Activated CD8-positive, alpha-beta T cell treated with anti-CD3 and anti-CD28 coated beads for 36 hours (primary cell): ENCODE measurements at places on chromosomes 6 and 20.

- DNase-seq = no peak
These were observed 293.9 kb downstream of the KHDC1L start for GRCh38 chr6:72931325-72931887.

DNA sequence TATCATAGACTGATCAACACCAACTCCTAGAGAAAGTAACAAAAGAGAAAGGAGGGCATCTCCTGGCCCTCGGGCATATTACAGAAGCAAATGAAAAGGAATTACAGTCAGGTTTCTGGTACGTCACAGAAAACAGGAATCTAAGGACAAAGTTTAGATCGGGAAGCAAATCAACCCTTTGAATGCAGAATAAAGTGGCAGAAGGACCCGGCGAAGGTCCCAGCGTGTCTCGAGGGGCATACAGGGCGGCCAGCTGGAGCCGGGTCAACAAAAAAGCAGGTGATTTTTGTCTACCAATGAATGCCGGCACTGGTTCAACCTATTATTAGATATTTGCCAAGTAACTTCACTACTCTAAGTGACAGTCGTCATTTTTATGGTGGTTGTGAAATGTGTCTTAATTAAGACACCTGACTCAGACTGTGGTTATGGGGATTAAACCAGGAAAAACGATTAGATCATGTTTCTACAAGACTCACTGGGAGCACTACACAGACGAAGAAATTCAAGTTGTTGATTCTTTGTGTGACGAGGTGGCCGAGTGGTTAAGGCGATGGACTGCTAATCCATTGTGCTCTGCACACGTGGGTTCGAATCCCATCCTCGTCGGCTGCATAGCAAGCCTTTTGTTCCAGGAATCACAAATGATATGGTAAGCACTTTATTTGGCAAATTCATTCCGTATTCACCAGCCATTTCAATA lies 12.4 kb upstream of the ZSCAN9 start:
- DNase-seq = peak; percentile 79

DNA sequence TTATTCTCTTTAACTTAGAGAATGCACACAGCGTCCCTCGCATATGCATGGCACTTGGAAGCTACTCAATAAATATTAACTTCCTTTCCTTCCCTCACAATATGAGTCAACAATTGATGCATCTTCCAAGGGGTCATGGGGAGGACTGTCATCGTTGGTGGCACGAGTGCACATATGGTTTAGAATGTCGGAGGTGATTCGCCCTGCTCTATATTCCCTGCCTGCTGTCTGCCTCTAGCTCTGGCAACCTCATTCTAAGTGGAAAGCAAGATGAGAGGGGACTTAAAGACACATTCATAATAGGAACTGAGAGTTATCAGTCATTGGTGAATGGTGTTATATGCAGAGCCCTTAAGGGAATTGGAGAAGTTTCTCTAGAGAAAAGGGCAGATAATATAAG lies 44.6 kb downstream of the MAK start:
- no peak for DNase-seq

GRCh38 chr6:41723530-41724227 lies 11.7 kb downstream of the TFEB start:
- DNase-seq = no peak

DNA sequence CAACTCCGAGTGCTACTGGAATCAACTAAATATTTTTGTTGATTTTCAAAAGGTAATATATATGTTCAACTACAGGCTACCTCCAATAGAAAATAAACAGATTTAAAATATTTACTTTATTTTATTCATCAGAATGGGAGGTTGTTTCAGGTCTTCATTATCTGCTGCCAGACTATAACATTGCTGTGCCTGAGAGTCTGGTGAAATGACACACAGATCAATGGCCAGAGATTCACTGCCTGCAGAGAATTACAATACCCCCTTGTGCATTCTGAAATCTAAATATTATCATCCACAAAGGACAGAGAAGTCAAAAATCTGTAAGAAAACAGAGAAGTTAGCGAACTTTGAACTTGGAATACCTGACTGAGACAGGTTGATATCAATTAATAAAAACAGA lies 667.8 kb upstream of the GJE1 start:
- DNase-seq = no peak

DNA sequence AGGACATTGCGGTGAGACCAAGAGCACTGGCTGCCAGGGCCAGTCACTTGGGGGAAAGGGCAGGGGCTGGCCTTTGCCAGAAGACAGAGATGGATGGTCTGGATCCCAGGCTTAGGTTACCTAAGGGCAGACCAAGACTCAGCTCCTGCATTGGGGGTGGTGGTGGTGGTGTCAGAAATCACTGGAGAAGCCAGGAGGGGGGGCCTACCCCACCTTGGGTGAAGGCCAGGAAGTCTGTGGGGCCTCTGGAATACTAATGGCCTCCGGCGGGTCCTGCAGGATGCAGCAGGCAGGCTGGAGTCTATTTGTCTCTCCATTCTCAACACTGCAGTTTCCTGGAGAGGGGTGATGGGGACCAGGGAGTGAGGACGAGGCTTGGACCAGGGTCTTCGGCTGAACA lies 32.8 kb downstream of the CD40 start:
- no peak for DNase-seq

DNA sequence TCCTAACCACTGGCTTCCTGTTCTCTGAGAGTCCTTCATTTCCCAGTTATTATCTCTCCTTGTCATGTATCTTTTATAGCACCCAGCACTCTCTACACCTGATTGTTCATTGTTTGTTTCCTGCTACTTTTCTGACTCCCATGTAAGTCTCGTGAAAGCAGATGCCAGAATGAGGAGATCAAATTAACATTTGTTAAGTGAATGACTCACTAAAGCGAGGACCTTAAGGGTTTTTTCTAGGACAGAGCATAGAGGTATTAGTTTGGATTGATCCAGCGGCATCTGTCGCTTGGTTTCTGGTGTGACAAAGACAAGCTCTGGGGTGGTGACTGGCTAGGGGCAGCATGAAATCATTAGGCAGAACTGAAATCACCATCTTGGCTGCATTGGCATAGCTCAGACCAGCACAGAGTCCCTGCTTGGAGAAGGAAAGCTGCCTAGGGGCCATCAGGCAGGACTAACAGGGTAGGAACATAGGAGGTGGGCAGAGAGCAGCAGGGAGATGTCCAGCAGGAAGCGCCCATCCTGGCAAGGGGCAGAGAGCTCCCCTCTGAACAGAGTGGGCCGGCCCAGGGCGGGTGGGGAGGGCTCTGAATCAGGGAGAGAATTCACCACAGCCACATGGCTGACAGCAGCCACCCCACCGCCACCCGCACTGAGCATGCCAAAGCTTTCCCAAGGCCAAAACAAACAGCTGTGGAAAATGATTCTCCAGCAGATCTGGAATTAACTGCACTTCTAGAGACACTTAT lies 97.1 kb upstream of the CEP85L start:
- no peak for DNase-seq

GRCh38 chr6:14693301-14694192 lies 552.3 kb upstream of the JARID2 start:
- no peak for DNase-seq

DNA sequence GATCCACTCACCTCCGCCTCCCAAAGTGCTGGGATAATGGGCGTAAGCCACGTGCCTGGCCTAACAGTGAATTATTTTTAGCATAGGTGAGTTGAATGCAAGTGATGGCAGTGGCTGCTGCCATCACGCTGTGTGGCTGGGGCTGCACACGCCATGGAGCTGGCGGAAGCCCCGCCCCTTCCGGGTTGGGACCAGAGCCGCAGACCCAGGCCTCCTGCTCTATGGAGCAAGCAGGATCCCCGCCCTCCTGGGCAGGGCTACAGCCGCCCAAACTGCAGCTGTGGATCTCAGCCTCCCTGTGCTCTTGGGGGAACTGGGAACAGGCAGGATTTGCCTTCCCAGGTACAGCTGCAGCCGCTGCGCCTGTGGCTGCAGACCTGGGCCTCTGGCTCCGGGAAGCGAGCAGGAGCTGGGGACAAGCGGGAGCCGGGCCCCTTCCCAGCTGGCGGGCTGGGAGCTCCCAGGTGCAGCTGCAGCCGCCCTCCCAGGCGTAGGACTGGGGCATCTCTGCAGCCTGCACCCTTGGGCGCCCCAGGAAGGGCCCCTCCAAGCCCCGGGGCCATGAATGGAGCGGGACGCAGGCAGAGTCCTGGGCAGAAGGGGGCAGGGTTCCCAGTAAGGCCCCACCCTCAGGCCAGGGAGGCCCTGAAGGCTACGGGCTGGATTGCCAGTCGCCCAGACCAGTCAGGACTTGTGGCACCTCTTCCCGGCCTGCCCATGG lies 30.9 kb upstream of the SLA2 start:
- no peak for DNase-seq

DNA sequence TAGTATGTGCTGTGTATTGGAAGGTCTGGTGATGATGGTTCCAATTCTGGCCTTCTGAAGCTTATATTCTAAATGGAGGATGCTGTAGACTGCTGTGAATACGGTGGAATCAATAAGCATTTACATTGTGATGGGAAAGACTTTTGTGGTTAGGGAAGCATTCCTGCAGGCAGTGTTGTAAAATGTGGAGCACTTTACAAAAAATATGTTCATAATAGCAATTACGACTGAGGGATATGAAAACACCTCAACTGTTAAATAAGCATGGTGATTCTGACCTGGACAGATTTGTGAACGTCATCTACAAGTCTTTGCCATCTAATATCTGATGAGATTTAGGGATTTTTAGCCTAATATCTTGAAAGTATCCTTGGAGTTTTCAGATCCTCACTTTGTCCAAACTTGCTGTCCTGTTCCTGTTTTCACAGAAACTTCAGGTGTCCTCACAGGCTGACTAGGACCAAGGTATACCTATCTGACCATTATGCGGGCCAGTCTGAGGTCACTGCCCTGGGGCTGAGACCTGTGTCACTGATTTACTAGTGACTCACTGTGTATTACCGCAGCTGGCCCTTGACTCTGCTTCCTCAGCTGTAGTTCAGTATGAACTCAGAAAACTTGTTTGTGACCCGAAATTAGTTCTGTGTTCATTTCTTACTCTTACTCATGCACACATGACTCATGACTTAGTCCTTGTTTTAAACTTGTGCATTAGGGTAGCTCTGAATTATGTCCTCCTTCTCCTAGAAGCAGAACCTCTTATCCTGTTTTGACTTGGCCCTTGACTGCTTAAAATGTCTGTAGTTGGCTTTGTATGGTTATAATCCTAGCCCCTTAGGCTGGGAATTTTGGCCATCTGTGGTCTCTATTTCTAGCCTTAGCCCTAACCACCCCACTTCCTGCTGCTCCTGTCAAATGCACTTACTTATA lies 343.0 kb downstream of the CDKAL1 start:
- peak; percentile 46 for DNase-seq

DNA sequence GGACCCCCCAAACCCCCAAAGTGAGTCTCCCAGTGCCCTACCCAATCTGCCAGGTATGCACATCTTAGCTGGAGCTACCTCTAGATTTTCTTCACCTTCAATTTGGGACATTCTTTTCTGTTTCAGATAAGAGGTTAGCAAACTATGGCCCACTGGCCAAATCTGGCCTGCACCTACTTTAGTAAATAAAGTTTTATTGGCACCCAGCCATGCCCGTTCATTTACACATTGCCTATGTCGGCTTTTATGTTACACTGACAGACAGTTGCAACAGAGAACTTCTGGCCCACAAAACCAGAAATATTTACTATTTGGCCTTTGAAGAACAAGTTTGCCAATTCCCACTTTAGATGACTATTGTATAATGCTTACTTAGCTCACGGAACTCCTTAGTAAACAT lies 55.9 kb upstream of the STX16 start:
- DNase-seq = no peak

GRCh38 chr20:50085481-50086365 lies 27.2 kb downstream of the UBE2V1 start:
- peak; percentile 49 for DNase-seq

DNA sequence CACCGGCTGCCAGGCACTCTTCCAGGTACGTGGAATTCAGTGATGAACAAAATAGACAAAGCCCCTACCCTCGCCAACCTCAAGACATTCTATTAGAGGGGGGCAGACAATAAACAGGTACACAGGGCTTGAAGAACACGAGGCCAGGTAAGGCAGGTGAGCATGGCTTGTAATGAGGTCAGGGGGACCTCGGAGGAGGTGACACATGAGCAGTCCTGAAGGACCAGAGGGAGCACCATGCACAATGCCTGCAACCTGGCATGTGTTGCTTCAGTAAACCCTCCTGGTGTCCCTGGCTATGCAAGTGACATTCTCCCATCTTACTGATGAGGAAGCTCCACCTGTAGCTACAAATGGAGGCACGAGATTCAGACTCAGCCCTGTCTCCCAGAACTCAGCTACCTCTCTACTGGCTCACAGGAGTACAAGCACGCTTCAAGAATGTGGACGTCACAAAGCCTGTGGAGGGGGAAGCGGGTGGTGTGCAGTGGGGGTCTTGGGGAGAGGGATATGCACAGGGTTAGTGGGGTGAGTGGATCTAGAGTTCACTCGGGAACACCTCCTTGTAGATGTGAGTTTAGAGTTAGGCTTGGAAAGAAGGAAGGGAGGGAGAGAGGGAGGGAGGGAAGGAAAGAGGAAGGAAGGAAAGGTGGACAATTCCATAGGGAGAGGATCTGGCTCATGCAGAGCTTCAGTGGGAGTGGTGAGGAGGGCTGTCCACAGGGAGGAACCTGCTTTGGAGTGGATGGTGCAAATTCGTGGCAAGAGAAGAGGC lies 7.6 kb upstream of the MAPK13 start:
- no peak for DNase-seq

- no peak for DNase-seq
These were observed 37.8 kb upstream of the CHRNA4 start for GRCh38 chr20:63398744-63399514.

- DNase-seq = no peak
These were observed 4.8 kb upstream of the GTF2H4 start for GRCh38 chr6:30903236-30903635.

- peak; percentile 52 for DNase-seq
These were observed 104.0 kb downstream of the ISM1 start for GRCh38 chr20:13325033-13325432.

- no peak for DNase-seq
These were observed 27.1 kb downstream of the PRR18 start for GRCh38 chr6:166281104-166281503.

DNA sequence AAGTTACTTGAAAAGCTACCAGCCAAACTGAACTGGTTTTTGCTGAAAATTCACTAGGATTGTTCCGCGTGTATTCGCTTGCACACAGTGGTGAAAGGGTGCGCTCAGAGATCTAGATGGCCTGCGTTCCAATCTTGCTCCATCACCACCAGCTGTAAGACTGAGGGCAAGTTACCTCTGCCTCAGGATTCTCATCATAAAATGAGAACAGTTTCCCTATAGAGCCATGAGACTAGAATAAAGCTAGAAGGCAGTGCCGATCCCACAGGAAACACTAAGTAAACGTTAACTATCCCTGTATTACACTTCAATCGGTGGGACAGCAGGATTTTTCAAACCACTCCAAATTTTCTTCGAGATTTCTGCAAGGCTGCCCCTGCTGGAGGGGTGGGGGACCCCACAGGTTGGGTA lies 838 bp downstream of the AHCY start:
- DNase-seq = no peak

DNA sequence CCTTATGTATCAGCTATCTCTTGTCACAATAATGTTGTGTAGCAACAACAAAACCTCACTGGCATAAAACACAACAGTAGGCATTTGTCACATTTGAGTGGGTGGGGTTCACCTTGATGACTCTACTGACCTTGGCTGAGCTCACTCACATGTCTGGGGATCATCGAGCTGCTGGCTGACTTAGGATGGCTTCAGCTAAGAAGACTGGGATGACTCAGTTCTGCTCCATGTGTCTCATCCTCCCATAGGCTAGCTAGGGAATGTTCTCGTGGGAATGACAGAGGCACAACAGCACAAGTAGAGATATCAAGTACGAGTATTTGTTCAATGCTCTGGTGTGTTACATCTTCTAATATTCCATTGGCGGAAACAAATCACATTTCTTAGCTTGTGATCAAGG lies 167.9 kb downstream of the PLCB1 start:
- no peak for DNase-seq
